ENCODE measurements at places on chromosomes 16 and 17. TPM values are rescaled to one million over a fixed set of nuclear protein-coding genes. Genes with fewer than 3 reads are reported as not detected.

DNA sequence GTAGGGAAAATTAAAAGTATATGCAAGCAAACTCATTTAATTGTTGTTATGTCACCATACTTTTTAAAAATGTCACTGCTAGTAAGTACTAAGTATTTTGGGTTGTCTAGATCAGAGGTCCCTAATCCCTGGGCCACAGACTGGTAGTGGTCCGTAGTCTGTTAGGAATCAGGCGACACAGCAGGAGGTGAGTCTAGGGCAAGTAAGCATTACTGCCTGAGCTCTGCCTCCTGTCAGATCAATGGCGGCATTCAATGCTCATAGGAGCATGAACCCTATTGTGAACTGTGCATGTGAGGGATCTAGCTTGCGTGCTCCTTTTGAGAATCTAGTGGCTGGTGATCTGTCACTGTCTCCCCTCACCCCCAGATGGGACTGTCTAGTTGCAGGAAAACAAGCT, 21.6 kb downstream of the STXBP4 start:
- DNase-seq: no peak

DNA sequence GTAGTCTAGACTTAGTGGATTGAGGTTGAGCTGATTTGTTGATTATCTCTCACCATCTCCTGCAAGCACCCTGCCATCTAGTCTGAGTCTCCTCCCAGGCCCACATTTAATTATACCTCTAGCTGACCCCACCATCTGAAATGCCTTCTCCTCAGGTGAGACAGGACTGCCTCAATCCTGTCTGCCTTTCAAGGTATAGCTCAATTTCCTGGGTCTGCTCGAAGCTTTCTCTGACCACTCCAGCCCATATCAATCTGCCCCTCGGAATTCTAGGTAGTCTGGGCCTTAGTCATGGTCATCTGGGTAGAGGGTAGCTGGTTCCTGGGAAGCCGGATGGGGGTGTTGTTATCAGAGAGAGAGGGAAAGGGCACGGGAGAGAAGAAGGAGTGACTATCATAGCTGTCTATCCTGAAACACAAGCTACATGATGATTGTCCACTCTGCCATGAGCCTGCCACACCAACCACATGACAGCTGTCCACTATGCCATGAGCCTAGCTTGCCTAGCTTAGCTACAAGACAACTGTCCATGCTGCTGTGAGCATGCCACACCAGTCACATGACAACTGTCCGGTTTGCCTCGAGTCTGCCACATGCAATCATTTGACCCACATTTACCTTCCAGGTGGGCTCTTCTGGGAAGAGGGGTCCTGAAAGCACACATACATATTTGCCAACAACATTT, 34.4 kb downstream of the LYRM9 start:
- DNase-seq: no peak

GRCh38 chr17:17036524-17036998, 5.7 kb upstream of the MPRIP start:
- DNase-seq: no peak

DNA sequence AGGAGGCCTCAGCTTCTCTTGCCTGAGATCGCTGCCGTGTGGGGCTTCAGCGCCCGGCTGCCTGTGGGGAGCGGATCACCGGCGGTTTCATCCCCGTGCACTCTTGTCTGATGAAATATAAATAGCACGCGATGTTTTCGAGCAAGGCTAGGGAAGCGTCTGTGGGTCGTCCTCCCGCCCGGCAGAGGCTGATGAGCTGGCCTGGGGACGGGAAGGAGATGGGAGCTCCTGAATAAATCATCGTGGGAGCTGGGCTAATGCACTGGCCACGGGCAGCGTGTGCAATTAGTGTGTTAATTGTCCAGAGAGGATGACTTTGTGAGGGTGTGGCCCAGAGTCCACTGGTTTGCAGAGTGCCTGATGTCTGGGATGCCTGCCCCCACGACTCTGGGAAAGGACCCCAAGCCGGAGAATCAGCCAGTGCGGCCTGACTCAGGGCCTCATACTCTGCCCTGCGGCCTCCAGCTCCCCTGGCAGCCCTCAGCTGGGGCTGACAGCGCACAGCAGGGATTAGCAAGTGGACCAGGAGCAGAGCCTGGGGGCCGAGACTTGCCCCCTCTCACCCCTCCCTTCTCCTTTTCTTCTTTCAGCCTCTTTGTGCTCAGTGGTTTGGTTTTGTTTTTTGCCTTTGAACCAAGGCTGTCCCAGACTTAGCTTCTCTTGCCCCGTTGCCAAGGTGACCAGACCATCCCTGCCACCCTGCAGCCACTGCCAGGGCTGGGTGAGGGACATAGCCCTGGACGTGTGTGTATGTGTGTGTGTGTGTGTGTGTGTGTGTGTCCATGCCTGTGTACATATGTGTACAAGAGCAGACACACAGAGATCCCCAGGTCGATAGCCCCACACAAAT, 21.4 kb downstream of the KCNJ12 start:
- peak; percentile 83 for DNase-seq

GRCh38 chr17:50210240-50211225, 9.1 kb upstream of the COL1A1 start:
- DNase-seq: peak; percentile 98

- DNase-seq: no peak
Measured at GRCh38 chr16:60304066-60304465, 1570.0 kb upstream of the GOT2 start.

- peak; percentile 68 for DNase-seq
Measured at GRCh38 chr17:66165537-66166123, 26.3 kb downstream of the CEP112 start.

GRCh38 chr17:79005063-79005861, 4.3 kb downstream of the CANT1 start:
- DNase-seq: no peak

DNA sequence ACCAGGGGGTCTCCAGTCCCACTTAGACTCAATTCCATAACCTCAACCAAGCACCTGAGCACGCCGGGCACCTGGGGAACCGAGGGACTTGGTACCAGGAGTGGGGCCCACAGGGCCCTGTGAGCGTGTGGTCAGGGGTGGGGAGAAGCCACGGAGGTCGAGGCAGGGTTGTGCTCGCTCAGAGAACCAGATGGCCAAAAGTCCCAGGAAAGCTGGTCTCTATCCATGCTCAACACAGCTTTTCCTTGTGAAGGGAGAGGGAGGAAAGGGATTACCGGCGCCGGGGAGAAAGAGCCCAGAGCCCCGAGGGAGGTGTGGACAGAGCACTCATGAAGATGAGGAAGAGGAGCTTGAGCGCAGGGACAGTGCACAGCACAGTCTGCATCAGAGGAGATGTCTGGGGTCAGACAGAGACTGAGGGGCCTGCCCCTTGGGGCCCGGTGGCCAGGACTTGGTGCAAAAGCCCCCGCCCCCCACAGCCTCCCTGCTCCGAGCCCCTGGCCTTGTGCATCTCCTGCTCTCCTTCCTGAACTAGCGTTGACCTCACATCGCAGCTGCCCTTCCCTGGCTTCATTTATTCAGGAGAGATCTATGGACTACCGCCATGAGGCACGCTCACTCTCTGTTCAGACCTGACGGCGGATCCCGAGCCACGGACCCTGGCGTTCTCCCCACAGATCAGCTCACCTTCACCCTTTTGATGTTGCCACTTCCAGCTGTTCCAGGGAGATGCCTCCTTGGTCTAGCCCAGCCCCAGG, 355.4 kb upstream of the TNRC6C start:
- peak; percentile 52 for DNase-seq

DNA sequence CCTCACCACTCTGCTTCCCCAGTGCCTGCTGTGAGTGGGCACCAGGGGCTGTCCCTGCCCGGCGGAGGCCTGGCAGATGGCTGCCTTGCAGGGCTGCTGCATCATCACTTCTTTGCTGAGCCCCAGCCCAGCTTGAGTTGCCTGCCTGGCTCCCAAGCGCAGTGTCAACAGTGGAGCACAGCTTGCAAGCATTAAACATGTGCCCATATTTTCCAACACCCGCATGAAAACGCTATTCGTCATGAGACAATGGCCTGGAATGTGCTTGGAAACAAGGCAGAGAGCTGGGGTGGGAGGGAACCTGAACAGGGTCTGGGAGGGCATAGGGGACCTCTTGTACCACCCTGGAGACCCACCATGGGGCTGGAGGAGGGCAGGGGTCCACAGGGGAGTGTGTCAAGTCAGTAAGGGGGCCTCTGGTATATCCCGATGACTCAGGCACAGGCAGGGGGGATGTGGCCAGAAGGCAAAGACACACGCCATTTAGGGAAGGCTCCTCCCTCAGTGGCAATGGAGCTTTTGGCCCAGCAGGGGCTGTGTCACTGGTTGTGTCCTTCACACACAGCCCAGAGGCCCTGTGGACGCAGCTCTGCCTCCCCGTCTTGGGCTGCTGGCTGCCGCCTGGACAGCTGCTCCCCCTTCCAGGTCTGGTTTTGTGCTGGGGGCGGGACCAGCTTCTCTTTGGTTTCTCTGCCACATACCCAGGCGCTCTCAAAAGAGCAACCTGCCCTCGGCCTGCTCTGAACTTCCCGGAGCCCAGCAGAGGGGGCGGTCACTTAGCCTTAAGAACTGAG, 17.4 kb upstream of the MTSS2 start:
- DNase-seq: peak; percentile 72

MRPS23 gene
- 9.6 TPM for total RNA-seq

GLTPD2 gene
- not detected for total RNA-seq

NPIPB13 gene
- 0.24 TPM for total RNA-seq

EVPLL gene
- 0.24 TPM for total RNA-seq

NACA2 gene
- not detected for total RNA-seq

CMTM2 gene
- not detected for total RNA-seq

ADCY9 gene
- 19.0 TPM for total RNA-seq

APOBR gene
- total RNA-seq: 0.72 TPM
